T47D (cell line): ENCODE measurements at places on chromosomes 13 and 19.
A peak's percentile ranks its signal among the peaks of the same experiment; 100 is the strongest.

GRCh38 chr19:46609511-46610412, 8.6 kb downstream of the CALM3 start:
- DNase-seq, result no peak

DNA sequence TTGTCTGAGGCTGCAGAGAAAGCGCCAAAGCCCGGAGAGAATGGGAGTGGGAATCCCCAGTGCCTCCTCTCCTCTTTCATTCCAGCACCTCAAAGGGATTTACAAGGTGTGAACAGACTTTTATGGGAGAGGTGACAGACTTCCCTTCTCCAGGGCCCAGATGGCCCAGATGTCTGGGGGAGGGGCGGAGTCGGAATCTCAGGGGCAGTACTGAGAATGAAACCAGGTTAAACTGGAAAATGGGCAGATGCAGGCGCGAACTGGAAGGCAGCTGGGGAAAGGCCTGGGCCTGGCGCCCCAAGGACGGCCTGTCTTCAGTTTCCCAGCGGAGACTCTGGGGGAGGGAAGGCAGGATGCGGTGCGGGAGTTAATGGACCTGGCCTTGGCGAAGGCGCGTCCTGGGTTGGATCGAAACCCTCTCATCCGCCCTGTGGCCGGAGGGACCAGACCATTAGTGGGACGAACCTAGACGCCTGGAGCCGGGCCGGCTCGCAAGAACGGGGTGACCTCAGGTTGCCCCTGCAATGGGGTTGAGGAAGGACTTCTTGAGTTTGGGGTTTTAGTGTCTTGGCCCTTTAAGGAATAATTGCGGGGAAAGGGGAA, 592 bp upstream of the TRIP10 start:
- no peak for DNase-seq

GRCh38 chr13:83667606-83668005, 214.7 kb downstream of the SLITRK1 start:
- no peak for DNase-seq

- no peak for DNase-seq
Measured at GRCh38 chr19:468587-469256, 7.9 kb upstream of the SHC2 start.

GRCh38 chr19:18417250-18418028, 1.8 kb upstream of the SSBP4 start:
- peak; percentile 75 for DNase-seq

DNA sequence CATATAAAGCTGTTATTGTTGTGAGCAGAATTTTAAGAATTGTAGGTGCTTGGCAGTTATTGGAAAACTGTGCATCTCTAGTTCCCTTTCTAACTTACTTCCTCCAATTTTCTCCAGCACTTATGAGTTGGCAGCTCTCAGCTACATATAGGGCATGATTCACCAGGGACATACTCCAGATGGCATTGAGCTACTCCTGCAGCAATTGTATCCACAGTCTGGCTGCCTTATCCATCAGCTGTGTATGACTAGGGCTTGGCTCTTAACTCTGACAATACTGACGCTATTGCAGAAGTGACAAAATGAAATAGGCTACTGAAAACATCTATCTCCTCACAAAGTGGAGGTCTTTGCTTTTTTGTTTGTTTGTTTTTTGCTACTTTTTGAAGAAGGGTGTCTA, 276.7 kb downstream of the POU4F1 start:
- DNase-seq, result no peak

DNA sequence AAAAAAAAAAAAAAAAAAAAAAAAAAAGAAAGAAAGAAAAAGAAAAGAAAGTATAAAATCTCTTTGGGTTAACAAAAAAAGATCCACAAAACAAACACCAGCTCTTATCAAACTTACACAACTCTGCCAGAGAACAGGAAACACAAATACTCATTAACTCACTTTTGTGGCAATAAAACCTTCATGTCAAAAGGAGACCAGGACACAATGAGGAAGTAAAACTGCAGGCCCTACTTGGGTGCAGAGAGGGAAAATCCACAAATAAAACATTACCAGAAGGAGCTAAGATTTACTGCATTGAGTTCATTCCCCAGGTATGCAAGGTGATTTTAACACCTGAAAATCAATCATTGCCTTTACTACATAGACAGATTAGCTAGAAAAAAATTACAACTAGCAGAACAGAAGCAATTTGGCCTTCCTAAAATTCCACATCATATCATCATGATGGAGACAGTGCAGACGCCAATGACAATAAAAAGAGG, 9.6 kb upstream of the CEACAM5 start:
- no peak for DNase-seq
